AG04450 (cell line): ENCODE measurements at places on chromosomes 7 and 10.

DNA sequence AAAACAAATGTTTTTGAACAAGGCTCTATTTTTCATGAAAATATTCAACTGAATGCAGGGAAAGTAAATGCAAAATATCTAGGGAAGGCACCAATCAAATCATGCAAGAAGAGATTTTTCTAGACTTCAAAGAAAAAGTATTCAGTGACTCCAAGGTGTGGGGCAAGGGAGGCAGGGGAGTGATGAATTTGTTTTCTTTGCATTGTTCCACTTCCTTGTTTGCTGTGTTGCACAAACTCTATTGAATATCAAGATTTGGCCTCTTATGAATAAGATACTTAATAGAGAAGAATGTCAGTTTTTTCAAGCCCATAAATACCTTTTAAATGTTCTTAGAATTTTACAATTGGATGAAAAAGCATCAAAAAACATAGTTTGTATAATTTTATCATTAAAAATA lies 26.4 kb downstream of the STEAP1 start:
- no peak for DNase-seq

- DNase-seq, result no peak
Observed at GRCh38 chr7:99597762-99598501, at the start of gene TMEM225B. TSS of gene TMEM225B (plus strand) at chr7:99598267. CDS start at chr7:99604389, 6,122 bp downstream.

DNA sequence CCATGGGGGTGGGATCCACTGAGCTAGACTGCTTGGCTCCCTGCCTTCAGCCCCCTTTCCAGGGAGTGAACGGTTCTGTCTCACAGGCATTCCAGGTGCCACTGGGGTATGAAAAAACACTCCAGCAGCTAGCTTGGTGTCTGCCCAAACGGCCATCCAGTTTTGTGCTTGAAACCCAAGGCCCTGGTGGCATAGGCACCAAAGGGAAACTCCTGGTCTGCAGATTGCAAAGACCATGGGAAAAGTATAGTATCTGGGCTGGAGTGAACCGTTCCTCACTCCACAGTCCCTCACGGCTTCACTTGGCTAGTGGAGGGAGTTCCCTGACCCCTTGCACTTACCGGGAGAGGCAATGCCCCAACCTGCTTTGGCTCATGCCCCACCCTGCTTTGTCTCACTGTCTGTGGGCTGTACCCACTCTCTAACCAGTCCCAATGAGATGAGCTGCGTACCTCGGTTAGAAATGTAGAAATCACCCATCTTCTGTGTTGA lies 62.7 kb downstream of the PPP1R9A start:
- DNase-seq, result no peak

- no peak for DNase-seq
Observed at GRCh38 chr7:141073173-141073640, 657 bp upstream of the TMEM178B start.

- no peak for DNase-seq
Observed at GRCh38 chr10:73094986-73095480, 1.6 kb downstream of the P4HA1 start.

- DNase-seq, result no peak
Observed at GRCh38 chr7:33644489-33644888, 260.9 kb upstream of the BMPER start.

DNA sequence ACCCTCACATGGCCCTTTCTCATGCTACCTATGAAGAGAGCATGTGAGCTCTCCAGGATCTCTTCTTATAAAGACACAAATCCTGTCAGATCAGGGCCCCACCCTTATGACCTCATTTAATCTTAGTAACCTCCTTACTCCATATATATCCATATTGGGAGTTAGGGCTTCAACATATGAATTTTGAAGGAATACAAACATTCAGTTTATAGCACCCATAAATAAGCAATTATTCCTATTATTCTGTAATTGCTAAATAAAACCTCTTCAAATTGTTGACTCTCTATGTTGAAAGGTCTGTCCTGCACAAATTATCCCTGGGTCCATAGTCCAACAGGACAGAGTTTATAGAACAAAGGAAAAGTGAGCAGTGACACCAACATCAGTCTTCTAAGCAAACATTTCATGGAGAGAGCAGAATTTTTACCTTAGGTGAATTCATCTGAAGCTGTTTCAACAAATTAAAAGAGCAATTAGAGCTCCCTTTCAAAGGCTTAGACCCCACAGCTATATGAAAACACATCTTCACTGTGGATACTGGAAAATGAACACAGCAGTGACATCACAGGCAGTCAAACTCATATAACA lies 12.2 kb downstream of the DOCK4 start:
- DNase-seq, result no peak

- DNase-seq, result no peak
Observed at GRCh38 chr10:77873536-77874380, 52.8 kb downstream of the DLG5 start.

GRCh38 chr7:47454974-47455871 lies 126.7 kb downstream of the TNS3 start:
- DNase-seq, result no peak

DNA sequence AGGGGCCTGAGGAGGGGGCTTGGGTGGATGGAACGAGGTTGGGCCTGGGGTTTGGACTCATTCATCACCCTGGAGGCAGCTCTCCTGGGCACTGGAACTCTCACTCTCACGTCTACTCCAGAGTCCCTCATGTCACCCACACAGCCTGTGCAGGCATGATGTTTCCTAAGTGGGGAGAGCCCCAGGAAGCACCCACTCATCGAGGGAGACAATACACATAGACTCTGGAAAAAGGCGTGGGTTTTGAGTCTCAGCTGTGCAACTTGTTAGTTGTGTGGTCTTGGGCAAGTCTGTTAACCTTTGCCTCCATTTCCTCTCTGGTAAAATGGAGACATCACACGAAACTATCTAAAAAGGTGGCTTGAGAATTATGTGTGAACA lies 25.9 kb upstream of the RBM20 start:
- DNase-seq, result no peak

- no peak for DNase-seq
Observed at GRCh38 chr10:86837663-86838062, 81.2 kb downstream of the BMPR1A start.

DNA sequence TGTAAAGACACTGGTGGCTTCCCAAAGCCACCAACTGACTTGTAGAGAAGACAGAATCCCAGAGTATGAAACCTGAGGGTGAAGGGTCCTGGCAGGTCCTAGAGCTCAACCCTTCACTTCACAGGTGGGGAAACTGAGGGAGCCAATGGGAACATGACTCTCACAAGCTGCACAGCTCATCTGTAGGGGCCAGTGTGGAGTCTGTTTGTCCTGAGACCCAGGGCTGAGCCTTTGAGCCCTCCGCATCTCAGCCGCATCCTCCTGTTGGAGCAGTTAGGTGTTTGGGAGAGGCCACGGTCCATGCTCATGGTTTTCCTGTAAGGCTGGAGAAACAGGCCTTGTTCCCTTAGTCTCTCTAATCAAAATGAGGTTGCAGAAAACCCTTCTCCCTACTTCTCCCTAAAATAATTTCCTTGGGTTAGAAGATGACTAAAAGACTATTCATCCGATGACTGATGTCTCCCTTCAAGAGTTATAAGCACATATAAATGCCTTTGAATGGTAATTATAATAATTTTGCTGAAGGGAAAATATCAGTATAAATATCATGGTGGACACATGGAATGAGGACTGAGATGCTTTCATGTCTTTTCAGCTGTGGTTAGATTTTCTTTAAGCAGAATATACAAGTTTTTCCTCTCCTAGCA lies 10.3 kb downstream of the HTRA1 start:
- DNase-seq, result no peak

GRCh38 chr10:43389867-43390266 lies 18.4 kb downstream of the FXYD4 start:
- no peak for DNase-seq

DNA sequence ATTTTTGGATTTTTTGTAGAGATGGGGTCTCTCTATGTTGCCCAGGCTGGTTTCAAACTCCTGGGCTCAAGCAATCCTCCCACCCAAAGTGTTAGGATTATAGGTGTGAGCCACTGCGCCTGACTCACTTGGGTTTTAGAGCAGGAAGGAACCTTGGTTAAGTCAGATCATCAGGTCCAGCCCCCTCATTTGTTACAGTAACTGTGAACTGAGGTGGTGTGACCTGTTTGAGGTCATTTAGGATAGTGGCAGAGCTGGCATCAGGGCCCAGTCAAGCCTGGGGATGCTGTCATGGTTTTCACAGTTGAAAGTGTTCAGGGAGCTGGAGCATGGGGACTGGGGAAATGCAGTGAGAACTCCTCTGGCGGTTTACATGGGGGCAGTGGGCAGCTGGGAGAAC lies 159.6 kb downstream of the TAX1BP1 start:
- DNase-seq, result no peak
